ENCODE measurements at places on chromosomes 1 and 21. TPM values are rescaled to one million over a fixed set of nuclear protein-coding genes. Genes with fewer than 3 reads are reported as not detected.
A peak's percentile ranks its signal among the peaks of the same experiment; 100 is the strongest.

The CCDC185 gene
- total RNA-seq, result not detected

The LRRC42 gene
- 10.5 TPM for total RNA-seq

The PTPRC gene
- total RNA-seq, result 10.1 TPM

The MYBPH gene
- not detected for total RNA-seq

The HUNK gene
- total RNA-seq, result 0.20 TPM

DNA sequence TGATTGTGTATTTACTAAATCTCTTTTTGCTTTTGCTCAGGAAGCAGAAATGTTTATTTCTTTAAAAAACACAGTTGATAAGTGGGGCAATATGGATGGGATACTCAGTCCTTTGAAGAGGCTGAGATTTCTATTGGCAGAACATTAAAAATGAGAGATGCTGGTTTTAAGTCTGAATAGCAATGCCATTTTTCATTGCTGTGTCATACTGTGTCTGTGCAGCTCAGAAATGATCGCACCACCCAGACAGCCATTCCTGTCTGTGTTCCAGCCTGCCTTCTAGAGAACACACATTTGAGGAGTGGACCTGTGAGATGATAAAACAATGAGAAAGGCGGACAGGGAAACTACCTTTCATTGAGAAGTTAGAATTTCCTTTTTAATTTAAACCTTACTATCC lies 231.2 kb upstream of the USP24 start:
- DNase-seq, result no peak

DNA sequence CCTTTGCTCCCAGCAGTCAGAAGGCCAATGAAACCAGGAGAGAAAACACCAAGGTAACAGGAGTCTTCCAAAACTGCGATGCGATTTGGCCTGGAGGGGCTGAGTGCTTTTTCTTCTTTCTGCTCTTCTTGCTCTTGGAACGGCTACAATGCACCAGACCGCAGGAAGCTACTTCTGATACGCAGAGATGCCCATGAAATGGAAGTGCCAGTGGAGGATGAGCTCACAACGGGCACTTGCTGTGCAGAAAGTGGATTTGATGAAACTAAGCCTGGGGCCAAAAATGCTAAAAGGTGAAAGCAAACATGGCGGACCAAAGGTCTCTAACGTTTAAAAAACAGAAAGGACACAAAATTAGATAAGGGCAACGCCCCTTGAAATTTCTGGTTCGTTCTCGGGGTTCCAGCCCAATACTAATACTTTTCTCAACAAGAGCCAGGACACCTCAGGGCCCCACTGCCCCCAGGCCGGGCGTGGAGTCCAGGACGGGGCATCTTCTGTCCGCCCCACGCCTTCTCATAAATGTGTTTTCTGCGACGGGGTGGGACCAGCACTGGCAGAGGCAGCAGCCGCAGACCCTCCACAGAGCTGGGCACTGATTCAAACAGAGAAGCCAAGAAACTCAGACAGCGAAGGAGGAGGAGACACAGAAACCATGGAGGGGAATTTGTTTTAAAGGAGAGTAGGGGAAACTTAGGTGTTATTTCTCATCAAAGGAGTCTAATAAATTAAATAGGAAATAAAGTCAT lies 101.3 kb downstream of the CRYAA start:
- no peak for DNase-seq

DNA sequence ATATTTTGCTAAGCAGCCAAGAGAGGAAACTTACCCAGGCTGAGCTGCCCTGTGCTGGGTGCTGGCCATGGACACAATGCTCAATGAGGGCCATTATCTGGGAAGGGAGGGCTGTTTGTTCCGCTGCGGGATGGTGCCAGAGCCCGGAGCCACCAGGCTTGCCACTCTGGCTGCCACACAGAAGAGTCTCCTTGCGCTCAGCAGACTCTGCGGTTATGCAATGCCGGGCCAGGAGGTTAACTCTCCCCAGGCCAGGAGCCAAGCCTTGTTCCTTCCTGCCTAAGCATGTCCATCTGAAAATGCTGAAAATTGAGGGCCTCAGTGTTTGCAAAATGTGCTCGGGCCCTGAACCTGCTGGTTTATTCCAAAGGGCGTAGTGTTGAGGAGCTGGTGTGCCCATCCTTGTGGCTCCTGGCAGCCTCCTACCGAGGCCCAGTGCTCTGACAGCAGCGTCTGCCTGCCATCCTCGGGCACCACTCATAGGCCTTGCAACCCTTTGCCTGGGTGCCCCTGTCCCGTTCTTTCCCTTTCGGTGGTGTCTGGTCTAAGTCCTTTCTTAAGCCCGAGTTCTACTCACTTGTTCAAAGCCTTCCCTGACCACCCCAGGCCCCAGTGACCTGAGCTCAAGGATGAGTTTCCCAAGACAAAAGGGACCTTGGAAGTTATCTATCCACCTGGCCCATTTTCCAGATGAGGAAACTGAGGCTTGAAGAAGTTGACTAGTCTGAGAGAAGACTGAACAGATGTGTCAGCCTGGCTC lies 133.8 kb upstream of the EDN2 start:
- peak; percentile 86 for DNase-seq

DNA sequence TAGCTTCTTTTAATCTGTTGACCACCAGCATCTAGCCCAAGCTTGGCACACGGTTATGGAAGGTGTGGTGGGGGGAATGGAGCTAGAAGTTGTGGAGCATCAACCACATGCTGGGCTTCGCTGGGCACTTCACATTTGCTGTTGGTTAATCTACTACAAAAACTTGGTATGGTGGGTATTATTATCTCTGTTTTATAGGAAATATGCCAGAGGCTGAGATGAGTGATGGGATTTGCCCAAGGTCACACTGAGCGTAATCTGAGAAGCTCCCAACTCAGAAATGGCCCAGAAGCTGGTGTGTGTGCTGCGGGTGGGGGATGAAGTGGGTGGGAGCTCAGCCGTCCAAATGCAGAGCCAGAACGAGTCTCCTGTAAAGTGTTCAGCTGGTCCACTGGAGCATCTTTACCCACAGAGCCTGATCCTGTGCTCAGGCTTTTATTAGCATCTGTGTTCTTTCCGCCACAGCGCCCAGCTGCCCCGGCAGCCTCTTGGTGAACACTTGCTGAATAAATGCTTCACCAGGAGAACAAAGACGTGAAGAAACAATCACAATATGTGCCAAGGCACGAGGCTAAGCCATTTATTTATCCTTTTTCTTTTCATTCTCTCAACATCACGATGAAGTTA lies 98.6 kb upstream of the JUN start:
- DNase-seq, result no peak

- DNase-seq, result peak; percentile 95
These were observed at the start of gene PCAT6 for GRCh38 chr1:202810615-202811295. Gene PCAT6, plus strand, starts transcription at chr1:202810954.

DNA sequence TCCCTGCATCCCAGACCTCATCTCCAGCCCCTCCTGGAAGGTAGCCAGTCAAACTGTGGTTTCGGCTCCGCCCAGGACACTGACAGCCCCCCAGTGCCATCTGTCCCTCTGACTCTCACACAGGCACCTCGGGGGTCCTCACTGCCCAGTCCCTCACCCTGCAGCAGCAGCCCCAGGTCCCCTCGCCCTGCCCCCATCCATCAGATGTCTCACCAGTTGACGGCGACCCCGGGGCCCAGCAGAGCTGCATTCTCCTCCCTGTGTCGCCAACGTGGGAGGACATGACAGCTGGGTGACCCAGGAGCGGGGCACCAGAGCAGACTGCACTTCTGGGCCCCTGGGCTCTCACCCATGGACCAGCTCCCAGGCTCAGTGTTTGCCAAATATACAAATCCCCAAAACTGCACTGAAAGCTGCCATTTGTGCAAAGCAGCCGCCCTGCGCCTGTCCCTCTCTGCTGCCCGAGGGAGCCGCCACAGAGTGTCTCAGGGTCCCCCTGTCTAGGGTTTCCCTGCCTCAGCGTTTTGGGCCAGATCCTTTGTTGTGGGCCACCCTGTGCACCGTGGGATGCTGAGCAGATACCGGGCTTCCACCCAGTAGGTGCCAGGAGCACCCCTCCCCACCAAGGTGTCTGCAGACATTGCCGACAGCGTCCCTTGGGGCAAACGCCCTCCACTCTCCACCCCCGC lies 48.2 kb downstream of the PRDM15 start:
- DNase-seq, result no peak

DNA sequence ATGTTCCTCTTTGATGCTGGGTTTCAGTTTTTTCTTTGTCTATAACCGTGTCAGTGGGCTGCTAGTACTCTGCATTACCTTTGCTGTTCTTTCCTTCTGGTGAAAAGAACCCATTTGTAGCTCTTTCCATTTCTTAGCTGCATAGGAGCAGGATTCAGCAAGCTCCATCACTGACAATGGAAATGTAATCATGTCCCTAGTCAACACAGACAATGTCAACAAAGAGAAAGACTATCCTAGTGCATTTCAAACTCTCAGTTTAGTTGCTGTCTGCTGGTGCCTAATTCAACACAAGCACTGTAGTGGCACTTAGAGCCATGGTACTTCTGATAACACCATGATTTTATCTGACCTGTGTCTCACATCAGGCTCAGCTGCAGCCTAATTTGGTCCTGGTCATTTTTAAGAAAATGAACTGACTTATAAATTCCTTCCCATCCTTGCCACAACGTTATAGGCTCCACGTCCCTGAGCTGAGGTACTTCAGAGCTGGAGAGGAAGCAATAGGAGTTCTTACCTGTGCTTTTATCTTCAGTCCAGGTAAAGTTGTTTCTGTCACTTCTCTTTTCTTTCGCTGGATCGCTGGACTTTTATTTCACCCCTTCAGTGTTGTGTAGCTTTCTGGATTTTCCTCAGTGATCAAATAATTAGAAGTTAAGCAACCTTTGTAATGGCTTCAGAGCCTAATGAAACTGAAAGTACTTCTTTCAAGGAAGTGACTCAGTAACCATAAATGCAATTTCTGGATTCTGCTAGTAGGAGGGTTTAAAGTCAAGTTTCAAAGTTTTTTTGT lies at the start of gene GBP3:
TSS of gene GBP3 (minus strand) at position 700 of the 793 bp plus-strand sequence. CDS start 2,145 bp downstream, outside the sequence.
- DNase-seq, result no peak

GRCh38 chr1:221165839-221166500 lies 286.7 kb downstream of the HLX start:
- DNase-seq, result no peak

DNA sequence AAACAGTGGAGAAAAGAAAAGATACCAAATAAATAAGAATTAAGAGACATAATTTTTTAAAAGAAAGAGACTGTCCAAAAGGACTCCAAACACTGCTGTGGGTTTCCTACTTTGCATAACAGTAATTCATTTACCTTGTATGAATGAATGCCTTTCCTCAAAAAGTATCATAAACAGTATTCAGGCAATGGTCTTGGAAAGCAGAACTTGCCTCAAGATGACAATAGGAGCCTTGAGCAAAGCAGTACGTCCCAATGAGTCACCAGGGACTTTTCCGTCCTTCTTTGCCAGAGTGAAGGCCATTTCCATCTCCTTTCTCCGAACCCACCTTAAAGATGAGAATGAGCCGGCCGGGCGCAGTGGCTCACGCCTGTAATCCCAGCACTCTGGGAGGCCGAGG lies 186.4 kb downstream of the ZBTB18 start:
- no peak for DNase-seq

- DNase-seq, result no peak
These were observed 2.4 kb downstream of the ELF3 start for GRCh38 chr1:202012544-202013478.

- peak; percentile 81 for DNase-seq
These were observed 1.7 kb downstream of the HLX start for GRCh38 chr1:220880726-220881506.

GRCh38 chr21:29242201-29242600 lies 56.5 kb upstream of the BACH1 start:
- no peak for DNase-seq

- DNase-seq, result peak; percentile 67
These were observed 17.6 kb downstream of the RIT1 start for GRCh38 chr1:155893389-155894142.

DNA sequence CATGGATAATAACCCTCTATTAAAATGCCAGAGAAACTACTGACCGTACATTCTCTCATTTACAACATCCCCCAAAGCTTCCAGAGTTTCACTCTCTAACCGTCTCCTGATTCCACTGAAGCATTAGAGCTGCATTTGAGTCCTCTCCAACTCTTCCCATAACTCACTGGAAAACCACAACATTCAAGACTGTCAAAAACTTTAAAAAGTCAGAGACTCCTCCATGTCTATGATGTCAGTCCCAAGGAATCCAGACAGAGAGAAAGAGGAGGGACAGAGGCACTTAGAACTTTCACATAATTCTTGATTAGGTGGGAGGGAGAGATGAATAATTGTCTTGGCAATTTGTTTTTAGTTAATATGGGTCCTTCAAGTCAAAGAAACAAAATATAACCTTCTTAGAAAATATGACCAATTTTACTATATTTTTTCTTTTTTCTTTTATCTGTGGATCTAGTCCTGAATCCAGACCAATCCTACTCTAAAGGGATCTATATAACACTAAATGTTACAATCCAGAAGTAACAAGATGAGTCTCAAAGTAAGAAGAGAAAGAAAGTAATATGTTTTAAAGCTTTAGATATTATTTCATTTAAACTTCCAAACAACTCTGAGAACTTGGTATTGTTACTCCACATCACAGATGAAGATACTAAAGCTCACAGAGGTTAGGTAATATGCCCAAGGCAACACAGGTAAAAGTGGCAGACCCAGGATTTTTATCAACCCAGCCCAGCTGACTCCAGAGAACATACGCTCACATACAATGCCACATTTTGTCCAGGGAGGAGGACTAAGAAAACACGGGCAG lies 23.8 kb downstream of the OTUD7B start:
- no peak for DNase-seq

- DNase-seq, result no peak
These were observed 30.1 kb upstream of the ENO1 start for GRCh38 chr1:8908388-8909151.

DNA sequence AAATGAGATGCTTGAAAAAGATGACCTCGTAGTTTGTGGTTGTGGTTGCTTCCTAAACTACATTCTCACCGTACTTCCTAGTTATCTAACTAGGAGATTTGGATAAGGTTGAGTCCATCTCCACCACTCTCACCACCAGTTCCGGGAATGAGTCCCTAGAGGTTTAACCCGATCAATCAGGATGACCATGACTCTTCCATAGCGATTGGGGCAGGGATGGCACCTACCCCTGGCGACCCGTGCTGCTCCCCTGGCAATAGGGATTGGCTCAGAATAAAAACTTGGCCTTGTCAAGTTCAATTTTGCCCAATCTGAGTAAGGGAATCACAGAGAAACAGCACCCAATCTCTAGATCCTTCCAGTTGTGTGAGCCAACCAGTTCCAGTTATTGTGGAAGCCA lies 2.7 kb upstream of the MIS18A start:
- no peak for DNase-seq

DNA sequence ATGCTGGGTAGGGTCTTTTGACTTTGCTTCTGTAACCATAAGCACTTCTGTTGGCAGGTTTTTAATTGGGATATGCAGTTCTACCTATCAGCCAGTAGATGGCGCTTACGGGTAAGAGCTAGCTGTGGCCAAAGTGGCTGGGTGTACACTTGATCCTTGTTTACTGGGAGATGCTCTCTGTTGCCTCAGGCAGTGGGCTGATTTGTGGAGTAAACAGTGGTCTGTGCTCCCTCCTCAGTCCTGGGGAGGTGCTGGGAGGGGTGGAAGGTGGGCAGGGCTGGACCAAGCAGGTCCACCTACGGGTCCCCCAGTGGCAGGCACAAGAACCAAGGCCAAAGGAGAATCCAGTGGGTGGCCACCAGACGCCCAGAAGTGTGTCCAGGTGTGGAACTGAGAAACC lies 43.4 kb downstream of the RALGPS2 start:
- DNase-seq, result no peak

All from right atrium auricular region (tissue), 2 donors.